ENCODE measurements at places on chromosomes 12 and 14.

GRCh38 chr12:120438495-120439198 is 734 bp downstream of the COX6A1 start:
- no peak for DNase-seq

GRCh38 chr12:34398366-34398705 is 376.0 kb downstream of the ALG10 start:
- DNase-seq, result no peak

DNA sequence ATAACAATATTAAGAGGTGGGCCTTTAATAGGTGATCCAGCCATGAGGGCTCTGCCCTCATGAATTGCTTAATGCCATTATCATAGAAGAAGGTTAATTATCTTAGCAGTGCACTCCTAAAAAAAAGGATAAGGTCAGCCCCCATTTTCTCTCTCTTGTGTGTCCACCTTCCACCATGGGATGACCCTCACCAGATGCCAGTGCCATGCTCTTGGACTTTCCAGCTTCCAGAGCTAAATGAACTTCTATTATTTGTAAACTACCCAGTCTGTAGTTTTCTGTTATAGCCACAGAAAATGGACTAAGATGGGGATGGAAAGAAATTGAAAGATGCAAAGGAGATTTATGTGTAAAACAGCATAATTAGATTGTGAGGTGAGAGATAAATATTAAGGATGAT is 125.4 kb downstream of the FOXA1 start:
- DNase-seq, result no peak

DNA sequence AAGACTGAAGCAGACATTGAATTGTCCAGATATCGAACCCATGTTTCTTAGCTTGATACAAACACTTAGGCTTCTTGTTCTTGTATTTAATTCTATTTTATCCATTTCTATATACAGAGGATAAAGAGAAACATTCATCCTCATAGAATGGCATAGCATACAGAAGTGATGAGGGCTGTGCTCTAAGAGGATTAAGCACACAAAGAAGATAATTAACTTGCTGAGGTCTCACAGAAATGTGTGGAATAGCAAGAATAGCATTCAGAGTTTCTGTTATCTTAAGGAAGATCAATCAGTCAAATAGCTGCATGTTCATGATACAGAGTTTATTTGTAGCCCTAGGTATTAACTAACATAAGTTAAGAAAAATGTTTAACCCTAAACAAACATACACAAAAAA is 27.3 kb upstream of the STRAP start:
- no peak for DNase-seq

DNA sequence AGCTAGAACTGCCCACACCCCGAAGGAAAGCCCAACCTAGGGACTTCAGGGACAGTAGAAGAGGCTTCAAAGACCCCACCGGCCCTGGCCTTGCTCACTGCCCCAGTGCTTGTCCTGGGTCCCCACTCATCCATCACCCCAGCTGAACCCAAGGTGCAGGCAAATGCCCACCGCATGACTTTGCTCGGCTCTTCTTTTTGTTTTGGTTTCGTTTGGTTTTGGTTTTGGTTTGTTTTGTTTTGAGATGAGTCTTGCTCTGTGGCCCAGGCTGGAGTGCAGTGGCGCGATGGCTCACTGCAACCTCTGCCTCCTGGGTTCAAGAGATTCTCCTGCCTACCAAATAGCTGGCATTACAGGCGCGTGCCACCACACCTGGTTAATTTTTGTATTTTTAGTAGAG is 9.0 kb downstream of the CCDC85C start:
- DNase-seq, result no peak

GRCh38 chr14:75486318-75486717 is 36.0 kb upstream of the BATF start:
- no peak for DNase-seq

DNA sequence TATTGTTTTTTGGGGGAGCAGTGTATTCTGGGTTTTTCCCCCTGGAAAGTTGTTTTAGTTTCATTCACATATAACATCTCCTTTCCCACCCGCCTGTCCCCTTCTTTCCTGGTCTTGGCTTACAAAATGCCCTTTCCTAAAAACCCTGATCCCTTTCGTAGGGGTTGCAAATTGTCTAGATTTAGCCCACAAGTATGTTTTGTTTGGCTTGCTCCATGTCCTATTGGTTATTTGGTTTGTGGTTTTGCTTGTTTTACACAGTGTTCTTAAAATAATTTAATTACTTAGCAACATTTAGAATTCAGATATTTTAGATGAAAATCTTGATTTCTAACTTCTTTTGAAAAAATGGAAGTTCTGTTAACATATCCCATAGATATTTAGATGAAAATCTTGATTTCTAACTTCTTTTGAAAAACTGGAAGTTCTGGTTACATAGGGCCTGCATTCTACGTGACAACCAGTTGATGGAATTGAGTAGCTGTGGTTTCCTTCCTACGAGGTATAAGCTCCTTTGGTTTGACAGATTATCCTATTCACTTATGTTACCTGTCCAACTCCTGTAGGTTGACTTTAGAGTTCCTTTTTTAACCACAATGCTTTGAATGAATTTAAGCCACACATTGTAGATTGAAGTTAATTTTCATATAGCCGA is 89.2 kb upstream of the TMEM263 start:
- no peak for DNase-seq

- DNase-seq, result no peak
Observed at GRCh38 chr12:11978726-11979384, 91.9 kb upstream of the BCL2L14 start.

GRCh38 chr12:116818341-116818856 is 62.8 kb downstream of the HRK start:
- DNase-seq, result peak; percentile 66

All from KBM-7 (cell line).